CD4-positive, alpha-beta T cell treated with Interleukin-6 at 100 ng/mL for 8 hours (primary cell): ENCODE measurements at places on chromosomes 12 and 14.

GRCh38 chr14:83320837-83321236 lies 1787.2 kb upstream of the SEL1L start:
- no peak for DNase-seq

DNA sequence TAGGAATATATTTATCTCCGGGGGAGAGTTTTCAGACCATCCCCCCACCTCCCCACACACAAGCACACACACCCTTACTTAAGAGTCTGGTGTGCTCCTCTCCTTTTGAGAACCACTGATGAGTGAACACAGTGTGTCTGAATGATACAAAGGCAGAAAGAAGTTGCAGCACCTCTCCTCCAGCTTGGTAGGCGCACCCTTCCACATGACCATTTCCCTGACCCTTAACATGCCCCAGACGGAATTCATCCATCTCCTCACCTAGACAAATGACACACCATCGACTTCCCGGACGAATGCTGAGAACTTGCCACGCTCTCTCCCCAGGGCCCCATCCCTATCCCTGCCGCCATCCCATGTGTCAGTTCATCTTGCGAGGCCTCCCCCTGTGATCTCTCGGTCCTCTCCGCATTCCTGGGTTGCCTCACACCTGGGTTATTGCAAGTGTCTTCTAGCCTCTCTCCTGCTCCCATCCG lies 3.9 kb downstream of the TNFRSF1A start:
- no peak for DNase-seq

DNA sequence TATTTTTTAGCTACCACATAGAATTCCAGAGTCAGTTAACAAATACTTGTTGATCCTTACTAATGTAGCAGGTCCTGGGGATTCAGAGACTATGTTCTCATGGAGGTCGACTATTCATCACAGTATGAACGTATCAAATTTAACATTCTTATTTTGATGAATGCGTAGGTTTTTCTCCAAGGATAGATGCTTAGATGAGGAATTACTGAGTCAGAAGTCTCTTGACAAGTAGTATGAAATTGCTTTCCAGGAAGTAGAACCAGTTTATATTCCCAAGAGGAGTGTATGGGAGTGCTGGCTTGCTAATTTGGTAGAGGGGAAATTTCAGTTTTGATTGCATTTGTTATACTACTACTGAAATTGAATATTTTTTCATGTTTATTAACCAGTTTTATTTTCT lies 42.8 kb upstream of the CRADD start:
- no peak for DNase-seq

GRCh38 chr12:14776236-14776961 lies 26.9 kb downstream of the WBP11 start:
- DNase-seq, result no peak

GRCh38 chr14:81353691-81354323 lies 46.3 kb downstream of the STON2 start:
- DNase-seq, result no peak

DNA sequence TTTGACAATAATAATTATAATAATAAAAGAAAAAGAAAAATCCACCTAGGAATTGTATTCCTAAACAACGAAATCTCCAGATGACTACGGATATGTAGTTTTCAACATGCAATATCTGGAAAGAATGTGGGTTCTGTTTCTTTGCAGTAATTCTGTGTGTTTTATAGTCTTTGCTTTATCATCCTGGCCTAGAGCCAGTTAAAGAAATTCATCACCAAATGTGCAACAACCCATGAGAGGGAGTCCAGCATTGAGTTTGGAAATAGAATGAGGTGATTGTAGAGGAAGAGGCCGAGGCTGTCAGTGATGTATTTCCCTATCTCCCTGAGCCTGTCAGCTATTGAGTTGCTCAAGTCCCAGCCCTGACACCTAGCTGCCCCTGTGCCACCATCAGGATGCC lies 200.5 kb upstream of the DCN start:
- no peak for DNase-seq

DNA sequence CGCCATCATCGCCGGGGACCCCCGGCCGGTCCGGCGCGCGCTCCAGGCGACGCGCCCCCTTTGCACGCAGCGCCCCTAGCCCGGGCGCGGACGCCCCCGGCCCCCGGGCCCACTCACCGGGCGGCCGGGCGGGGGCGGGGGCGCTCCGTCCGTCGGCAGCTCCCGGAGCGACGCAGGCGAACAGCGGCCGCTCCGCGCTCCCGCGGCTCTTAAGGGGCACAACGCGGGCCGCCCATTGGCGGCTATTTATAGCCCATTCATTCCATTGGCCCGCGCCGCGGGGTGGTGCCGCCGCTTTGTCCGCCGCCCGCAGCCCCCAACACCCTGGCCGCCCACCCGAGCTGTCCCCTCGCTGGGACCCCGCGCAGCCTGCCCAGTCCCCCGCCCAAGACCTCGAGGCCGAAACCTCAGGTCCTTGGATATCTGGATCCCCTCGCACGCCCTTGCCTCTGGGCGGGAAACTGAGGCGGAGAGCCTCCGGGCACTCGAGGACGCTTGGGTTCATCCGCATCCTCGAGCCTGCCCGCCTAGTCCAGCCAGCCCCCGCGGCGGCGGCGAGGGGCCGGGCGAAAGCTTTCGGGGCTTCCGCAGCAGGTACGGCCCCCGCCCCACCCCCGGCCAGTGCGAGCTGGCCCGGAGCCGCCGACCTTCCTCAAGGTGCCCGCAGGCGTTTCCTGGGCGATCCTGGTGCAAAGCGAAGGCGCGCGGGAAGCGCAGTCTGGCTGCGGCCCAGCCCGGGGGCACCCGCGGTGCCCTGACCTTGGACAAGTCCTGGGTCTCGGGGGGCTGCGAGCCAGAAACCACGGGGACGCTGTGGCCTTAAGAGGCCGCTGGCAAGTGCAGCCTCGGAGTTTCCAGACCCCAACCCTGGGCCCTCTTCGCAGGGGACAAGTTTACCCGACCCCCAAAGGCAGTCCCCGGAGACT lies at the start of gene CKB:
Gene CKB (minus strand): TSS at position 182 of the 926 bp plus-strand sequence. CDS start 337 bp downstream, outside the sequence.
- no peak for DNase-seq

GRCh38 chr12:84696281-84696680 lies 216.3 kb downstream of the SLC6A15 start:
- DNase-seq, result no peak
